ENCODE measurements at places on chromosomes 4 and X. TPM values are rescaled to one million over a fixed set of nuclear protein-coding genes. Genes with fewer than 3 reads are reported as not detected.

CXCL5 gene
- total RNA-seq = 5.4 TPM

HERC6 gene
- 15.8 TPM for total RNA-seq

ZNF630 gene
- 4.0 TPM for total RNA-seq

KLF8 gene
- 17.7 TPM for total RNA-seq

SPRY1 gene
- 86.6 TPM for total RNA-seq

MYOZ2 gene
- total RNA-seq = not detected
